DMS53 (cell line): ENCODE measurements at places on chromosomes 4 and X.
A peak's percentile ranks its signal among the peaks of the same experiment; 100 is the strongest.

DNA sequence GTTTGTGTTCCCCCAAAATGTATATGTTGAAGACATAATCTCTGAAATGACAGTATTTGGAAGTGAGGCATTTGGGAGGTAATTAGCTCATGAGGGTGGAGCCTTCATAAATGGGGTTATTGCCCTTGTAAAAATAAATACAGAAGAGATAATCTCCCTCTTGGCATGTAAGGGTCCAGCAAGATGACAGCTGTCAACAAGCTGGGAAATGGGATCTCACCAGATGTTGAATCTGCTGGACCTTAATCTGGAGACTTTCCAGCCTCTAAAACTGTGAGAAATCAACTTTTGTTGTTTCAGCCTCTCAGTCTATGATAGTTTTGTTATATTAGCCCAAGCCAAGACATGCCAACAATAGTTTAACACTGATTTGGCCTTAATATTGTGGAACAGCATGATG is 438.2 kb upstream of the PCDH7 start:
- DNase-seq: no peak

DNA sequence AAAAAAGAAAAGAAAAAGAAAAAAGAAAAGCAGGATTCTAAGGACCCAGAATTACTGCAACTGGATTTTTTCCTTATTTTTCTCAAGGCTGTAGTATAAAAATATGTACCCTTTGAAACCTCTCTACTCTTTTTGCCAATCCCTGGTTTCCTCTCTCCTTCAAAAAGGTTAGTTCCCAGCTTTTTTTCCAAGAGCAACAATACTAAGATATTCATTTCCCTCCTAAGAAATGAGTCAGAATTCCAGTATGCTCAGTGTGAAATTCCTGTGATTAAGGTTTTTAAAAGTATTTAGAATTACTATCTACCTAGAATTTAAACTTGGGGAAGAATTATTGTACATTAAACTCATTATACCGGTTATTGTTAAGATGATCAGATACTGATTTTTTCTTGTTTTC is 22.0 kb downstream of the SMIM14 start:
- no peak for DNase-seq

DNA sequence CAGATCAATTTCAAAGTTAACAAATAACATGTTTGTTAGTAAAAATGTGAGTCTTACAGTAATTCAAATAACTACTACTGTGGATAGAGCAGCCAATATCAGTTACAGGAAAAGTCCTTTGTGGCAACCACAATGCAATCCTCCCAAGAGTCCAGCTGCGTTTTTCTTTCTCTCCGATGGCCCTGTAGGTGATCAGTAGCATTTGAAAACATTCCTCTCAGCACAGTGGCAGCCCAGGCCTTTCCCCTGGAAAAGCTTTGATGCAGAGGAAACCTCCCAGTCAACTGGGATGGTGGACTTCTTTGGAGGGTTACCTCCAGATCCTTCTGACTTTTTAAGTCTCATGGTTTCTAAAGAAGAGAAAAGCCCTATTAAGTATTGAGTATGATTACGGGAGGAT is 18.0 kb upstream of the PDZD4 start:
- DNase-seq: no peak

DNA sequence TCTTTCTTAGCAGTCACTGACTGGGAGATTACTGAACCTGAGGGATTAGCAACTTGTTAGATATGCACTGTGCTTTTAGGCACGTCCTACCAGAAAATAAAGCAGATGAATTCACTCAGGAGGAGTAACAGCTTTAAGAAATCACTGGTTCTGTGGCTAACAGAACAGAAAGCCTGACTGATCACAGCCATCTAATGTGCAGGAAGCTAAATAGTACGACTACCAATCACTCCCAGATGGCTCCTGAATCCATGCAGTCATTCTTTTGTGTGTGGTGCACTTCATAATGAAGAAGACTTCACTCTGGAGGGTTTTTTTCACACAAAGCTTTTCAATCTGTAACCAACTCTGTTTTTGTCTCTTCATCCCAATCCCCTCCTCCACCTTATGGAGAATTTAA is 305.3 kb upstream of the INTU start:
- no peak for DNase-seq

- DNase-seq: no peak
These were observed 121.7 kb upstream of the HCCS start for GRCh38 chrX:10989386-10989785.

DNA sequence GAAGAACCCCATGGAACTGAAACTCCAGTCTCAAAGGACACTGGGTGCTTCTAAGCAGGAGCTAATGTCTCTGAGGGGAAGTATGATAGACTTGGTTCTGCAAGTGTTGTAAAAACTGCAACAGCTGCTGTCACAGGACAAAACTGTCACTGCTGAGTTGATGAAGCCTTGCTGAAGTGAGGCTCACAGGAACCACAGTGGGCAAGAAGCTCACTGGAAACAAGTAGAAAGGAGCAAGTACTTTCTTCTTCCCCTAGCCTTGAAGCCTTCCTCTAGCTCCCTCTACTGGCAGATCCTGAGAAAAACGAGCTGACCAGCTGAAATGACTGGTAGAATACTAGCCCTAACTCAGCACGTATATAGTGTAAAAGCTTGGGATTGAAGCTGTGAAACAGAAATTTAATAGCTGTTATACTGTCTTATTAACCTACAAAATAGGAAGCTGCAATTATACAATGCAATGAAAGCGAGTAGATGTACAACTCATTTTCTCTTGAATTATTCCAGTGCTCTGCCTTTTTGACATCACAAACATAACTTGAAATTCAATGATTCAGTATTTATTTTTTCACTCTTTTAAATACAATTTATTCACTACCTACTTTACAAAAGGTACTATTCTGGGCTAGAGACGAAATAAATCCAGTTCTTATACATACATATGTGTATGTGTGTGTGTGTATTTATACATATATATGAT is 91.4 kb downstream of the GABRB1 start:
- peak; percentile 89 for DNase-seq

DNA sequence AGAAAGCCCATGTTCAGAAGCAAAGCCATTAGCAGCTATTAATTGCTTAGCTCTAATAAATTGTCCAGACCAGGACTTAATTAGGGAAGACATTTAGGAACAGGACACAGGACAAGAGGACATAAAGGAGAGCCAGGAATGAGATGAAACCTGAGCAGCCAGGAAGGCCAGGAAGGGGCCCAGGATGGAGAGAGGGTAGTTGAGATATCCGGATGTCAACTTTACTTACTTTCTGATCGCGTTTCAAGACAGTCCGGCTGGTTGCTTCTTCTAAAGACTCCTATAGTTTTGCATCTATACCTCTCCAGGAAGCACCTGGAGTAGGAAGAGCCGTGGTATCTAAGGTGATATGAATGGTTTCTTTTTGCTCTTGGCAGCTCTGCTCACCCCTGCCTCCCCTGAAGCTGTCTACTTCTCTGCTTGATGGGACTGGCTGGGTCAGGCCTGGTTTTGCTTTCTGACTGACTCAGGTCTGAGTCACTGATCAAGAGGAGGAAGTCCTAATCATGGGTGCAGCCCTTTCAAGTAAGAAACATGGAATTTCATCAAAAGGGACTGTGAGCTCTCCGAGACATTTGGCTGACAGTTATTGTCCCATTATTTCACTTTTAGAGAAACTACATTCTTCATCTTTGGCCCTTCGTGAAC is 733.3 kb downstream of the RPA4 start:
- peak; percentile 65 for DNase-seq

DNA sequence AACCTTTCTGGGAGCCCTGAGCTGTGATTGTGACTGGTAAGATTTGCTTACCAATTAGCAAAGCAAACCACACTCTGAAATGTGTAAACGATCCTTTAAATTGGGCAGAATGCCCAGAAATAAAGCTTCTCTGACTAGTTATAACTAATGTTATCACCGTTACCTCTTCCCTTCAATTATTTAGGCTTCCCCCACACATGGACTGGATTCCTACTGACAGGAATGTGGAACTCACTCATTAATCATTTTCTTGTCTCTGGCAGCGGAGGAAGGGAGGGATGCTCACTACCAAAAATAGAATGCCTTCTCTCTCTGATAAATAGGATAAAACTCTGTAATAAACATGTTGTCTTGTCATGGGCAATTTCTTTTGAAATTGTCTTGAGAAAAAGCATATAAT is 25.3 kb upstream of the NWD2 start:
- DNase-seq: no peak

GRCh38 chr4:122692641-122693520 is 39.6 kb upstream of the BBS12 start:
- no peak for DNase-seq

DNA sequence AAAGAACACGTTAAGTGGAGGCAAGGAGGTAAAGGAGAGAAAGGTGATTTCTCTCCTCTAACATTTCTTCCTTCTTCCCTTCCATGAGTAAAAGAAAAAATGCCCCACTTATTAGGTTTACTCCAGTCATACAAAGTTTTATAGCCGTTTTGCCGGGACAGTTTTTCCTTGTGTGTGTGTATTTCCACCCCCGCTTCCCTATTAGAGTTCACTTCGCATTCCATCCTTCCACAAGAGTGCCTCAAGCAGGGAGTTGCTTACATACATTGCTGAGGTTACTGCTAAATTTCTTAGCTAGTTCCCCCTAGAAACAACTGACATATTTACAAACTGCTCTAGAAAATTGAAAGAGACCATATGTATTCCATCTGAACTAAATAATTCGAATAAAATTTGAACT is 45.2 kb upstream of the BMP15 start:
- no peak for DNase-seq

DNA sequence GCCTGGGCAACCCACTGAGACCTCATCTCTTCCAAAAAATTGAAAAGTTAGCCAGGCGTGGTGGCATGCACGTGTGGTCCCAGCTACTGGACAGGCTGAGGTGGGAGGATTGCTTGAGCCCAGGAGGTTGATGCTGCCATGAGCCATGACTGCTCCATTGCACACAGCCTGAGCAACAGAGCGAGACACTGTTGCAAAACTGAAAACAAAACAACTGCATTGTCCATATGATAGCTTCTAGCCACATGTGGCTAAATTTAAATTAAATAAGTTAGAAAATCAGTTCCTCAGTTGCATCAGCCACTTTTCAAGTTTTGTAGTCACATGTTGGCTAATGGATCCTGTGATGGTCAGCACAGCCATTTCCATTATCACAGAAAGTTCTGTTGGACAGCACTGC is 67.9 kb downstream of the GAB1 start:
- DNase-seq: no peak

- DNase-seq: no peak
These were observed 44.3 kb downstream of the AR start for GRCh38 chrX:67587946-67588624.

DNA sequence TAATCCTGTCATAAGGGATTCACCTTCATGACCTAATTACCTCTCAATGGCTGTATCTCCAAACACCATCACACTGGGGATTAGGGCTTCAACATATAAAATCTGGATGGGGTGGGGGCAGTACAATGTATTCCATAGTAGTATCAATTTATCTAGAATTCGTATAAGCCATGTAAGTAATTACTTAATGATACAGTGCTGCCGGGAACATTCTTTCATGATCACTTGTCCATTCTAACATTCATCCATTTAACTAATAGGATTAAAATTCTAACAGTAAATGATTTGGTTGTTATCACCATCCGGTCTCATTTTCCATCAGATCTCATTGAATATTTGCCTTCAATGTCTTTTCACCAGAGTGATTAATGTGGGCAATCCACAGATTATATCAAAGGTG is 1620.9 kb upstream of the TENM3 start:
- DNase-seq: no peak

DNA sequence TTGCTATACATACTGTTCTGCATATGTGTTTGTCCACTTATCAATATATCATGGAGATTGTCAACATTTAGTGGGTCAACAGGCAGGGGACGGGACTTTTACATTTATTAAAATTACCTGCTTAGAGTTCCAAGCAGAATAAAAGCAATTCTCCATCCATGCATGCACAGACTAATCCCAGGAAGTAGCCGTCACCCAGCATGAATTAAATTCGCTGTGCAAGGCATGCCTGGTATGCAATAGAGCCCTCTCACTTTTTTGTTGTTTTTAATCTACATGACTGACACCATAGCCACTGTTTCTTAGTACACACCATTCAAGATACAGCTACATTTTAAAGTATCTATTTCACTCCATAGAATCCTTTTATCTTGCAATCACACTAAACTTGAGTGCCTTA is 108.9 kb downstream of the USP46 start:
- DNase-seq: no peak

DNA sequence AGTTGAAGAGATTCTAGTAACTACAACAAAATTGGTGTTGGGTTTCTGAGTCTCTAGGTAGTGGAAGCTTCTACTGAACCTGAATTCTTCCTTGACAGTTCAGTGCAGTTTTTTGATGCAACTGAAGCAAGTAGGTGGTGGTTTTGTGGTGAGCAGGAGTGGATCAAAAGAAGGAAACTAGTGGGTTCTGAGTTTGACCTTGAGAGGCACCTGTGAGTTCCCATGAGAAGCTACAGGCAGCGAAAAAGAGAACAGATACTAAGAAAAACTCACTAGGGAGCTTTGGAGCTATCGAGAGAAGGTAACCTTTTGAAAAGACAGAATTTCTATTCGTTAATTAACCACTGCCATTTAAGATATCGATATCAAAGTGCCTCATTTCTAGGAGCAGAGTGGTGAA is 145.2 kb downstream of the PDHA2 start:
- DNase-seq: no peak

GRCh38 chrX:40996886-40997530 is 88.2 kb upstream of the USP9X start:
- peak; percentile 53 for DNase-seq

DNA sequence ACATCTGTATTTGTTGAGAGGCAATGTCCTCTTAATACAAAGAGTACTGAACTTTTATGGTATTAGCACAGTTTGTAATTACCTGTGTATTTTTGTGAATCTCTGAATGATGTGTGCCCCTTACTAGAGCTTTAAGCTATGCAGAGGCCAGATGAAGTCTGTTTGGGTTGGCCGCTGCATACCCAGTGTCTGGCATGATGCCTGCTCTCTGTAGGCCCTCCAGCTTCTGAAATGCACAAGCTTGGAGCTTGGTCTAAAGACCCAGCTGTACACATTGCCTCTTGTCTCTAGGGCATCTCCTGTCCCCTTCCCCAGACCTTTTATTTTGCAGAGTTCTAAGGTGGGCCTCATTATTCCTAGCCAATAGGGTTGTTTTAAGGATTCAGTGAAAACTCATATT is 68.6 kb downstream of the CDS1 start:
- DNase-seq: no peak

DNA sequence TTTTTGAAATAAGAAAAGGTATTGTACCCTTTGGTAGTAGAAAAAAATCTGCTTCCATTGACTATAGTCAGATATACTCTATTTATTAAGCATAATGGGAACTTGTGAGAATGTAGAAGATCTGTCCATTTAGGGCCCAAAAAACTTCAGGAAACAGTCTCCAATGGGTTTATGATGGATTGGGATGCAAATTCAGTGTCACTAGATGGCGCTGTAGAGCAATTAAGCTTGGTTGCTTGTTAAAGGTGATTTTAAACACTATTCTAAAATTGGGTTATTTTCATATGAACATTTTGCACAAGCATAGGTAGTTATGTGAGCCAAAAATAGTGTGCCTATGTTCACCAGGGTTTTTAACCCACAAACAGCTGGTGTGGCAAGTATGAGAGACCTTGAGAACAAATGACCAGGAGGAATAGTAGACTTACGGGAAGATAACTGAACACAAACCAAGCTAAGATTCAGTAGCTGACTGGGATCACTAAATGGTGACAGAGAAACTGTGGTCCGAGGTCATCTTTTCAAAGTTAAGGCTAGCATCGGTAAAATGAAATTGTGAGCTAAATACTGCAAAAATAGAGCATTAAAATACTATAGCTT is 80.3 kb upstream of the LSM6 start:
- peak; percentile 65 for DNase-seq
